ENCODE measurements at places on chromosomes 4 and X. TPM values are rescaled to one million over a fixed set of nuclear protein-coding genes. Genes with fewer than 3 reads are reported as not detected.

DNA sequence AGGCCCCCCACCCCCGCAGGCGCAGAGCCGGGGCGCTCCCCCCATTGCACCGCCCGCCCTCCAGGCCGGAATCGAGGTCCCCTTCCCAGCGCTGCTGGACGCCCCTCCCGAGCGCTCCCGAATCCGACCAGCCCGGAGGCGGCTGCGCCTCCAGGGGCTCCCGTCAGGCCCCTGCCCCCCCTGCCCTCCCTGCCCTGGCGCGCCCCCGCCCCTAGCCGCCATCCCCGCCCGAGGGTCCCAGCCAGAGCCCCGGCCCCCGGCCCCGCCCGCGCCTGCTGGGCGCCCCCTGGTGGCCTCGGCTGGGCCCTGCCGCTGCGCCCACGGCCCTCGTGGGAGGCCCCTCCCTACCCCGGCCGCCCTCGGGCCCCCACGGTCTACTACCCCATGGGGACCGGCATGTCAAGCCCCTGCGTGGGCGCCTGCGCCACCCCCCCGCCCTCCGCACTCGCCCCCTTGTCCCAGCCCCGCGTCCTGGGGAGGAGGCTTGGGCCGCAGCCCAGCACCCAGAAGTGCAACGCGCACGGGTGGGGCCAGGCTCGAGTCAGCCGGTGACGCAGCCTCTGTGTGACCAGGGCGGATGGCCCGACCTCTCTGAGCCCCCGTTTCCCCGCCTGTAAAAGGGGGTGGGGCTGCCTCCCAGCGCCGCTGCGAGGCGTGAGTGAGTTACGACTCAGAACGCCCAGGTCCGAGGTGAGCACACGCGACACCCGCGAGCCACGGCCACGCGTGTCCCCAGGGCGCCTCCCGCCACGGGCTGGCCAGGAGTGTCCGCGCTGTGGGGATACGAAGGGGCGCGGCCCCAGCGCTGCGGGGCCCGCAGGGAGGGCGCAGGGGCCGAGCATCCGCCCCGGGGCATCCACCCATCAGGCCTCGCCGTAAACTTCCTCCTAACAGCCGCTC, 104.9 kb downstream of the FAM53A start:
- DNase-seq: peak; percentile 89

DNA sequence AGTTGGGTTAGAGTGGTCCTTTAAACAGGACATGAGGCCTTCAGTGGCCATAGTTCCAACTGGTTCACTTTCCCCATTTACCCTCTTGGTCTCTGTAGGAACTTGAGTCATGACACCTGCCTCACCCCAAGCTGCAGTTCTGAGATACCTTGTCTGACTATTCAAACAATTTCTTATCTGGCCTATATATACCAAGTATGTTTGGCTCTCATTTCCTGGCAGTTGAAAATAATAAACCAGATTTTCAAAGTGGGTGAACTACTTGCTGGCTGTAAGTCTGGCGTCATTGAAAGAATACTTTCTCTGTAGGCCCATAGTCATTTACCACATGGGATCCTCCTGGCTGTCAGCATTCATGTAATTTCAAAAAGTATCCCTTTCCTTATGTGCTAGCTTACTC, 228.8 kb downstream of the SHROOM3 start:
- DNase-seq: no peak

GRCh38 chrX:115023811-115024210, 6.4 kb upstream of the IL13RA2 start:
- DNase-seq: no peak

DNA sequence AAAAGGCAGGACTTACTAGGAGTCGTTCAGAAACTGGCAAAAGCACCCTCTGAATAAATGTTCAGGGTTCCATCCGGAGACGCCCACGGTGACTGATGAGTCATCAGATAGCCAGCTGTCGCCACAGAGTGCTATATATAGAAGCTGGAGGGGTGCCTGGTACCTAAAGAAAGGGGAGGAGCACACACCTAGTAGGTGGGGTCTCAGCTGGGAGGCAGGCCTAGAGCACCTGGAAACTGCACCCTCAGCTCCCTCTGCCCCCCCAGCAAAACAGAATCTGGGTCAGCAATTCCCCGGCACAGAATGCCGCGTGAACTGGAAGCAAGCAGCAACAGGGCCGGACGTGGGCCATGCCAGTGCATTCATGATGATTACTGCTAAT, 242.0 kb downstream of the BCOR start:
- peak; percentile 88 for DNase-seq

DNA sequence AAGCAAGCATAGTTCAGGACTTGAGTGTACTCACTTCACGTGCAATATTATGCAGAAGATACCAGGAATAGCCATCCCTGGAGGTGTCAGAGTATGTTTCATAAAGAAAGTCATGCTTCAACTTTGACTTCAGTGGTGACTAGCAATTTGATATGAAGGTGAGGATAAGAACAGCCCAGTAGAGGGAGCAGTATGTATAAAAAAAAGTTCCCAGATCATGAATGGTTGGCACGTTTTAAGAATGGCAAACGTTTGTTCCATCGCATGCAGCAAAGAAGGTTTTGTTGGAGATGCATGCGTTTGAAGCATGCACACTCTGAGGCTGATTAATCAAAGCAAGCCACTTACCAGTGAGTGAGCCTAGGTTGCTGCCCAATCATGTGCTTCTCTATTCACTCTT, 33.5 kb upstream of the SLITRK4 start:
- DNase-seq: no peak

GRCh38 chrX:68183612-68184214, 249.6 kb downstream of the OPHN1 start:
- no peak for DNase-seq

FAM184B gene
- total RNA-seq: 0.02 TPM

Data from activated CD8-positive, alpha-beta memory T cell treated with anti-CD3 and anti-CD28 coated beads, Interleukin-2, amount 10 ng/mL, durations not matched to agents 7 days and 5 days (primary cell).